M059J (cell line): ENCODE measurements at places on chromosomes 3 and 15. TPM values are rescaled to one million over a fixed set of nuclear protein-coding genes. Genes with fewer than 3 reads are reported as not detected.

Gene FRMD5
- 4.1 and 9.7 TPM in 2 replicates for total RNA-seq

GRCh38 chr15:93070132-93070531 lies 18.9 kb downstream of the RGMA start:
- DNase-seq = no peak

DNA sequence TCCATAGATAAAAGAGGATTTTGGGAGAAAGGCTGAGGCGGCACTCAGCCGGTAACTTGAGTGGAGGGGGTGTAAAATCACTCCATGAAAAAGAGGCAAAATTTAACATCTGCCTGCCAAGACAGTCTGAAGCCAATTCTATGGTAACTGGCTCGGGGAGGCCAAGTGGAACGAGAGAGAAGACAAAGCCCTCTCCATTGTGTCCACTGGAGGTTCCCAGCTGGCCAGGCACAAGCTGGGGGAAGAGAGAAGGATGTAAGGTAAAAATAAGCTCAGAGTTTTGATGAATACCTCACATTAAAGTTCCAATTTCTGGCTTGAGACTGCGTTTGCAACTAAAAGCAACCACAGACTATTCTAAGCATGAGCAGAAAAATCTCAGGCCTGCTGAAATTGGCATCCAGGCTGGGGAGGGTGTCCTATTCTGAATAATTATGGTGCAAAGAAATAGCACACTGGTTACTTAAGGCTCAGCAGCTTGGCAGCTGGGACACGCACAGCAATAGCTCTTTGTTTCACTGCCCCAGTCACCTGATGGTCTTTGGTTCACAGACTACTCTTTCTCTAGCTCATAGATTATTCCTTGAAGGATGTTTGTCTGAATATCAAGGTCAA lies 48.8 kb downstream of the CHRD start:
- DNase-seq = no peak

GRCh38 chr3:62233065-62233464 lies 140.3 kb downstream of the FEZF2 start:
- DNase-seq = no peak

DNA sequence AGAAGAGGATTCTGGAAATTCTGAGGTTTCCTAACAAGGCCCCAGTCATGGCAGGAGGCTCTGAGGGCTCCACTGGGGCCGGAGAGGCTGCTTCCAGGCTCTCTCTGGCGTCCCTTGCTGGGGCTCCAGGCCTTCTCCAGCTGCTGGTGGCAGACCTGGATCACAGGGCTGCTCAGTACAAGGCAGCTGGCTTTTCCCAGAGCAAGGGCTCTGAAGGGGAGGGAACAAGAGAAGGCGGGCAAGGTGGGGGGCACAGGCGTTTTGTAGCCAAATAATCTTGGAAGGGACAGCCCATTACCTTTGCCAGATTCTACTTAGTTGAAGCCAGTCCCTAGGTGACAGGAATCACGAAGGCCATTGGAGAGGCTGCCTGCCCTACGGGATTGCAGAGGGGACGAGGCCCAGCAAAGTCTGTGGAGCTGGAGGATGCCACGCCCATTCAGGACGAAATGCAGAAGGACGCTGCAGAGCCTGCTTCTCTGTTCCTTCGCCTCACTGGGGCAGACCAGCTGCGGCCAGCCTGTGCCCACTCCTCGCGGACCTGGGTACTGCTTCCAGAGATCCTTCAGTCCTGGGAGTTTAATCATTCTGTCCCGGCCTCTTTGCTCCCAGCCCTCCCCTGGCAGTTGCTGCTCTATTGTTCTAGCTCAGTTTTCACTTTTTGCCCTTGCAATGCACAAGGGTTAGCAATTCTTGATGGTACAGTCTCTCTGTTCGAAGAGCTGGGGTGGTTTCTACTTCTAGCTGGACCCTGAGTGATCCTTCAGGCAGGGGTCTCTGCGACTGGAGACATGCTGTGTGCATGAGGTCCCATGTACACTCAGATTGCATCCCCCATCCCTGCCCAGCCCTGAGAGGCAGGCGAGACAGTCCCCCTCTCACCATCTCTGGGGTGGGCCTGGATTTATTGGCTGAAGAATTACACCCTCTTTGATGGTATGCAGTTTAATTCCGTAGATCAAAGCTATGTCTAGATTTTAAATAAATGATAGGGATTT lies 149.3 kb upstream of the MEF2A start:
- no peak for DNase-seq

Gene CYP1A2
- total RNA-seq = not detected in 2 replicates

DNA sequence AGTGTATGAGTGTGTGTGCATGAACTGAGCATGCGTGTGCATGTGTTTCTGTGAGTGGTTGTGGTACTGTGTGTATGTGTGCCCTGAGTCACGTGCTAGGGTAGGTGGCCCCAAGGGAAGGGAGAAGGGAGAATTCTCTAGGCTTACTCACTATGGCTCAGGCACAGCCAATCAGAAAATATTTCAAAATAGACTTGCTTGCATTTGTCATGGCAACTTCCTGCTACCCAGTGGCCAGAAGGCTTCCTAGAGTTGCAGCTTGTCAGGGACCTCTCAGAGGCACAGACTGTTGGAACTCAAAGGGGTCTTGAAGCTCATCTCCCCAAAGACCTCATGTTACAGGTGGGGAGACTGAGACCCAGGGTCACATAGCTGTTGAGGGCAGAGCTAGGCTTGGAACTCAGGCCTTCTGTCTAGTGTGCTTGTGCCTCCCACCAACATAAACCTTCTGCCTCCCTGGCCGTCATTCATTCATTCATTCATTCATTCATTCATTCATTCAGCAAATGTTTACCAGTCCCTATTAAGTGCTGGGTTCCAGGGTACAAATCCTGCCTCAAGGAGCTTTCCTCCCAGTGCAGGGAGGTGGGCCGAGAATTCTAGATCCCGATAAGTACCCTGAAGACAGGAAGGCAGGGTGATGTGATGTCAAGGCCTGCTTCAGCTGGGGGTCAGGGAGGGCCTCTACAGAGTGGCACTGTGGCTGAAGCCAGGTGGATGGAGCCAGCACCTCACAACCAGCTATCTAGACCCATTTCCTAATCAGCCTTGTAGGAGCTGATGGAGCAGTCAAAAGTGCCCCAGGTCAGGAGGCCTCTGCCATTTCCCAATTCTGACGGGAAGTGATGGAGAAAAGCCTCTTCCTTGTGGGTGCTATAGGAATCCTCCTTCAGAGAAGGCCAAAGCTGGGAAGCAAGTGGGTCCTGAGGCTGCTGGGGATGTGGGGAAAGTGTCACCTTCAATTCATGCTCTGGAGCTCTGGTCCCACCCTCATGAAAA lies 10.9 kb upstream of the RFT1 start:
- DNase-seq = peak; percentile 64

DNA sequence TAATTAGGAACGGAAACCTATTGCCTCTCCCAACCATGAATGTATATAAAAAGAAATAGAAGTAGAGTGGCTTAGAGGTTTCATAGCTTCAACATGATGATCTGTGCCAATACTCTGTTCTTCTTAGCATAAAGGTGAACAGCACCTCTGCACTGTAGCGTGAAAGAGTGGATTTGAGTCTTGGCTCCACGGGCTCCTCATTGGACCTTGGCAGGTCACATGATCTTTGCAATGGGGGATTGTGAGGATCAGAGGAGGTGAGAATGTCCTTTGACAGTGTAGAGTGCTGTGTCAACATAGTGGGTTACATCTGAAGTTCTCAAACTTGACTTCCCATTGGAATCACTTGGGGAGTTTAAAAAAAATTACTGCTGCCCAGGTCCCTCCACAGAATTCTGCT lies 51.4 kb downstream of the FEM1B start:
- DNase-seq = no peak

DNA sequence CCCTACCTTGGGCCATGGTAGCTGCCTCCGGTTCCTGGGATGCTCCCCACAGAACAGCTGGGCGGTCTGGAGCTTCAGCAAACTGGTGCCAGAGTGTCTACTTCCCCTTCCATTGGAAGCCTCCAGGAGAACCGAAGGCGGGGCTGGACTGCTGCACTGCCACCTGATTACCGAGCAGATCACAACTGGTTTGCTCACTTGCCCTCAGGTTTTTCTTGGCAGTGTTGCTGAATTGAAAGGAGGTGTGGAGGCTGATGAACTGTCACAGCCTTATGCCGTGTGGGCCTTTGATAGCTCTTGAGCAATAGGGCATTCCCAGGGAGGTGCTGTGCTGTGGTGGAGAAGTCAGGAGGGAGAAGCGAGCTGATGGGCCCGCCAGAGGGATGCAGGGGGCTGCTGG lies at the start of gene TGM5:
Gene TGM5, minus strand, starts transcription at position 95 of the 400 bp plus-strand sequence. Its CDS starts 79 bp downstream, at position 16.
- DNase-seq = no peak

DNA sequence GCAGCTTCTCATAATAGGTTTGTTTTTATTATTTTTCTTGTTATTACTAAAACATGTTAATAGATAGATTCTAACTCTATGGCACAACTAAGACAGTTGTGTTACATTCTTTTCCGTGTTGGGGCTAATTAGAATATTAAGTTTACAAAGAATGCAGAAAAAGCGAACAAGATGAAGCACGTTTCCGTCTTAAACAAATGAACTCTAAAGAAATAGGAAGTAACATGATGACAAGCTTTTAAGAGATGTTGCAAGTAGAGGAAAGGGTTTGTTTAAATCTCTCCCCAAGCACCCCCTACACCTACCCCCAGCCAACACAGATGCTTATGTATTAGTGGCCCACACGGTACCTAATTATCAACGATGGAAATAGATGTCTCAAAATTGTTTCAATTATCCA lies 207.1 kb downstream of the TP63 start:
- no peak for DNase-seq

DNA sequence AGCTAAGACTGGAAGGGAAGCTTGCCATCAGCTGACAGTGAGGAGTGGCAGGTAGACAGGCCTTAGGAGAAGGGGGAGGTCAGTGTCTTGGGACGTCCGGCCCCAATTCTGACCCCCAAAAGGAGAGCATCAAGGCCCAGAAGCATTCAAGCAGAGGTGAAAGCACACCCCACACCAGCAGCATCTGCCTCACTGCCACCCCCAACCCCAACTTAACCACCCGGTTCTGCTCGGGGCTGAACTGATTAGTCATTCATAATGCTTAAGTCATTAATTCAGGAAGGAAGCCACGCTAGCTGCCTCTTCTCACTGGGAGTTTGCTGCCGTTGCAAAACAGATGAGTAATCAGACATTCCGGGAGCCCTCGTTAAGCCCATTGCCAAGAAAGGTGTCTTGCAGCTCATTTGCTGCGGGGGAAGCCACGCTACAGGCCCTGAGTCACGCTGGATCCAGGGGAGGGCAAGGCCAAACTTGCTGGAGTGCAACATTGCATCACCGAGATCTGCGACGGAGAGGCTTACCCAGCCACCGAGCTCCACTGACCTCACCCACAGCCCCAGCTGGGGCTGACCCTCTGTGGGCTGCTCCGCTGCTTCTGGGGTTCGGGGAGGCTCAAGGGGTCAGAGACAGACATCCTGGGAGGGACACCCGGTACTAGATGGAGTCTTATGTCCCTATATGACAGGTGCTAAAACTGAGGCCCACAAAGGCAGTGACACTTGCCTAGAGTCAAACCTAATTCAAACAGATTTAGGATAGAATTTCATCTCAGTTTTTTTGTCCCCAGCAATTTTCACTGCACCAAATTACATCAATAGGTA lies 46.4 kb upstream of the HES1 start:
- DNase-seq = peak; percentile 100

Gene C15orf62
- total RNA-seq = 0.05 and 0.49 TPM in 2 replicates

- DNase-seq = no peak
Measured at GRCh38 chr3:187072511-187072910, 66.8 kb downstream of the RPL39L start.

- peak; percentile 27 for DNase-seq
Measured at GRCh38 chr3:44468572-44469520, 8.6 kb downstream of the ZNF445 start.

- no peak for DNase-seq
Measured at GRCh38 chr15:80328496-80328895, 75.7 kb upstream of the ARNT2 start.

GRCh38 chr15:96410175-96411055 lies 79.9 kb downstream of the NR2F2 start:
- no peak for DNase-seq

GRCh38 chr15:53197426-53197839 lies 407.3 kb upstream of the ONECUT1 start:
- DNase-seq = peak; percentile 43

DNA sequence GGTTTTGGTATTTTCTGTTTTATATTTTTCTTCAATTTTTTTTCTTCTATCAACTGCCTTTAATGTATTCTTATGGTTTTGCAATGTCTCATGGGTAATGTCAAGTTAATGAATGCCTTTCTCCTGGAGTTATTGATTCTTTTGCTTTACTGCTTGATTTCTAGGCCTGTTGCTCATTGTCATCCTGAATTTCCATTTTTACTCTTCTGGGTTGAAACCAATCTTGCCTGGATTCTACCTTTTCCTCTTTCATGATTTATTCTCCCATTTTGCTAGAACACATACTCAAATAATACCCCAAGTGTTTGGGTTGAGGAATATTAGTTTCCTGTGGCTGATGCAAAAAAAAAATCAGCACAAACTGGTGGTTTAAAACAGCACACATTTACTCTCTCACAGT lies 315.2 kb upstream of the PDZRN3 start:
- DNase-seq = no peak

Gene GNB5
- 37.8 and 47.5 TPM in 2 replicates for total RNA-seq

DNA sequence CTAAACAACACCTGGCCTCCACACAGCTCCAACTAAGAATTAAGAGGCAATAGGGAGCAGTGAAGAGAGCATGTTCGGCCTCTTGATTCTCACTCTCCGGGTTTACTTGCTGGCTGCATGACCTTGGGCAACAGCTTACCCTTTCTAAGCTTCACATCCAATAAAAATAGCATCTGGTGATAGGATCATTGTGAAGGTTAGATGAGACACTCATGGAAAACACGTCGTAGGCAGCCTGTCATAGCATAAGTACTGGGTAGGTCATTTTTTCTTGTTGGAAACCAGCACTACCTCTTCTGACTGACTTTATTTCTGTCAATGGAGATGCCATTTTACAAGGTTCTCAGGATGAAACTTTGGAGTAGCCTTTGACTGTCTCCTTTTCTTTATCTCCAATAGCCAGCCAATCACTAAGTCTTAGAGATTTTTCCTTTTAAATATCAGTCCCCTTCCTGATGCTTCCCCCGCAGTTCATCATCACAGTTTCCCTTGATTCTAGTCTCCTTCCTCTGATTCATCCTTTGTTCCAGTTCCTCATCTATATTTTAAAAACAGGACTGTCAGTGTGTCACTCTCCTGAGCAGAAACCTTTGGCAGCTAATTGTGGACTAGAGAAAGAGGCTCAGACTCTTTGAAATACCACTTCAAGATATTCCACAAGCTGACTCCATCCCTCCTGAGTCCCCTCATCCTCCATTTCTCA lies 271.5 kb downstream of the SLC9A9 start:
- DNase-seq = no peak

- DNase-seq = no peak
Measured at GRCh38 chr3:57778494-57778893, 22.4 kb downstream of the SLMAP start.

- DNase-seq = no peak
Measured at GRCh38 chr3:87828046-87828445, 230.8 kb downstream of the CGGBP1 start.
